SW480 (cell line): ENCODE measurements at places on chromosomes 7 and 10.

GRCh38 chr7:100373261-100373831 is at the start of gene PILRA:
PILRA (plus strand) TSS chr7:100373487; CDS start chr7:100373657, 170 bp downstream.
- no peak for DNase-seq

- DNase-seq = peak; percentile 7
Measured at GRCh38 chr10:17756557-17757217, 4.7 kb downstream of the TMEM236 start.

- DNase-seq = no peak
Measured at GRCh38 chr7:334618-335357, 44.8 kb downstream of the FOXL3 start.

DNA sequence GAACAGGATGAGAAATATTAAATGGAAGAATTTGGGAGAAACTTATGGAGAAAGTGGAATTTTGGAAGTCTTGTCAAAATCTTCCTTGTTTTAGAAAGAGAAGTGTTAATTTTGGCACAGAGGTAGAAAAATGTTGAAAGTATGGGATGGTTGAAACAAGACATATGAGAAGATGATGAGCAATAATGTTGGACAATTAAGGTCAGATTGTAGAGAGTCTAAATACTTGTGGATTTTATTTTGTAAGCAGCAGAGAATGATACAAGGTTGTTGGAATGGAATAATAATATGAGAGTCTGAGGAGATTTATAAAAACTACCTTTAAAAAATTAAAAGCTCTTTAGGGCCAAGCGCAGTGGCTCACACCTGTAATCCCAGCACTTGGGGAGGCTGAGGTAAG is 34.6 kb downstream of the PHTF2 start:
- no peak for DNase-seq

DNA sequence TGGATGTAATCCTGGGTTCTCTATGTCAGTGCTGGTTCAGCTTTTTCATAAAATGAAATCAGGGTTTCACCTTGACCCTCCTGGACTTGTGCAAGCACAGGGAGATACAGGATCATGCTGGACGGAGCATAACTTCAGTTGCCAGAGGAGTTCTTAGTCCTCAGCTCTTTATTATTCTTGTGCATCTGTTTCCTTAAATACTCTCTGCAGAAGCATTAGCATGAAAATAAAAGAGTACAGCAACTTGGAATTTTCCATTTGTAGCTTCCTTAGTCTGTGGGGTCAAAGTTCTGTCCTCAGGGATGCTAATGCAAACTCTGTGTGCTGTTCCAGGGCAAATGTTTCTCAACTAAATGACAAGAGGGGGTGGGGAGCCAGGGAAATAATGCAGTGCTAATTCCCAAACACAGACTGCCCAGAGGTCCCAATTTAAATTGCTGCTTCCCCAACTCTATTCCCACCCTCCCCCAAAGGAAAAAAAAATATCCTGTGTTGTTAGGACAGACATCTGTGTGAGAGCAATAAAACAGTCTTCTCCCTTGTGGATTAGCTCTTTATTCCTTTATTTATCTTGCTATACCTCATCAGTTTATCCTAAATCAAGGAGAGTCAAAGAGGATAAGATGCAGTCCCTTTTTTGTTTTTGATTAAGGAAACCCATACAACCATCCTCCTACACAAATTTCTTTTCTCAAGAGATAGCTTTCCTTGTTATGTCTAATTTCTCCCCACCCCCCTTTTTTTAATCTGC is 905.0 kb downstream of the LRMDA start:
- DNase-seq = no peak

DNA sequence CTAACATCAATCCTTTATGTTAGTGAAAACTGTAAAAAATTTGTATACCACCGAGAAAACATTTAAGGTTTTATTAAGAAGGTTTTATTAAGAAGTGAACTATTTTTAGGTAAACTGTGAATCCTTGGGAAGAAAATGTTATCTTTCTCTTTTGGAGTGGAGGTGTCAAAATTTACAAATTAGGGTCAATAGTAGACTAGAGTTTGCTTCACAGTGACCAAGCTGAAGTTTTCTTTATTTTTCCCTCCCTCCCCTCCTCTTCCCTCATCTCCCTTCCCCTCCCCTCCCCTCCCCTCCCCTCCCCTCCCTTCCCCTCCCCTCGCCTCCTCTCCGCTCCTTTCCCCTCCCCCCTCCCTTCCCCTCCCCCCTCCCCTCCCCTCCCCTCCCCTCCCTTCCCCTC is 168.8 kb downstream of the CNTNAP2 start:
- DNase-seq = no peak

DNA sequence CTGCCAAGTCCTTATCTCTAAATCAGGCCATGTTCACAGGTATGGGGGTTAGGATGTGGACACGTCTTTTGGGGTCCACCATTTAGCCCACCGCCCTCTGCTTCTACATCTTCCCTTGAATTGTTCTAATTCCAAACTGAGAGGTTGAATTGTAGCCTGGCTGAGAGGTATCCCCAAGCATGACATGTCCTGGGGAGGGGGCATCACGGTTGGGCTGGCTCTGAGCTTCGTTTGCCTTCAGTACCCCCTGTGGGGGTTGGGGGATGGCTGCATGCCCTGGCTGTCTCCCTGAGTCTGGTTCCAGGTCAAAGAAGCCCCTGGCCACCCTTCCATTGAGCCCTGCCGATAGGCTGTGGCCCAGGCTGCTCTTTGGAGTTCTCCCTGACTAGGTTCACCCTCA is 204.6 kb downstream of the GLRX3 start:
- no peak for DNase-seq

DNA sequence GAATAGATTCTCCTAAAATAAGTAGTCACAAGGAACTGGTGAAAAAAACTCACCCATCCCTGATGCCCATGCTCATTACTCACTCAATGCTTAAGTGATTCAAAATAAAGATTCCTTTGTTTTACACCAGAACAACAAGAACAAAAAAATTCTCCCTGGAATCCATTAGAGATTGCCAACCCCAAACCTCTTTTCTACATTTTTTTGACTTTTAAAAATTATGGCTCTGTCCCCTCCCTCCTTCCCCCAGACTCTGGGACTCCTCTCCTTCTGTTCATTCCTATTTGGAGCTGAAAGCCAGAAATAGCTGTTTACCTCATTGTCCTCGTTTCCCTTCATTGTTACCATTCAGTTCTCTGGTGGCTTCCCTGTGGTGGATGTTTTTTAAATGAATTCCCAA is 63.2 kb upstream of the FHIP2A start:
- DNase-seq = no peak

- DNase-seq = no peak
Measured at GRCh38 chr10:10780746-10781145, 236.9 kb upstream of the CELF2 start.

GRCh38 chr10:127996586-127996985 is 89.7 kb downstream of the PTPRE start:
- DNase-seq = no peak

- DNase-seq = peak; percentile 37
Measured at GRCh38 chr7:95886501-95887090, 114.2 kb downstream of the DYNC1I1 start.

DNA sequence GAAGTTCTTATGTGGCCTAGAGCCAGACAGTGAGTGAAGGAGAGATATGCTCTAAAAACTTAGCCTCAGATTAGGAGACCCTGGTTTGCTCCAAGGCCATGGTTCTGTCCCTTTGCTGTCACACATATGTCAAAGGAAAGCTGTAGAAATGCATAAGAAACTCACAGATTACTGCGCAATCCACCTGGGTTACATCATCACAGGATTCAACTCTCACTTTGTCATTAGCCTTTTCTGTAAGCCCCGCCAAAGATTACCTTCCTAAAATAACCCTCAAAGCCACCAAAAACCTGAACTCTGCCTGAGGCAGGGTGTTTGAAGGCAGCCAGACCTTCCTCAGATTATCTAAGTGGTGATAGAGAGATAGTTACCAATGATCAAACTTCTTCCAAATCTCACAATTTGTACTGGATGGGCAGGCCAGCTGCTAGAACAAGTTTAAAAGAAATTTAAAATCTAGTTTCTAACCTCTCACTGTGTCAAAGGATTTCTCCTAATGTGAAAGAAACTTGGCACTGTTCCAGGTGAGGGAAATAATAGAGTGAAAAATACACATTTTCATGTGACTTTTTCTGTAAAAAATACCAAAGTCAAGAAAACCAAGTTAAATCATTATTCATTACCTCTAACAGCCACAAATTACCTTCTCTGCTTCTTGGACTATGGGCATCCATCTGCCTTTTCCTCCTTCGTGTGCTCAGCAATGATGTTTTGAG is 567.2 kb downstream of the SUGCT start:
- DNase-seq = peak; percentile 61

DNA sequence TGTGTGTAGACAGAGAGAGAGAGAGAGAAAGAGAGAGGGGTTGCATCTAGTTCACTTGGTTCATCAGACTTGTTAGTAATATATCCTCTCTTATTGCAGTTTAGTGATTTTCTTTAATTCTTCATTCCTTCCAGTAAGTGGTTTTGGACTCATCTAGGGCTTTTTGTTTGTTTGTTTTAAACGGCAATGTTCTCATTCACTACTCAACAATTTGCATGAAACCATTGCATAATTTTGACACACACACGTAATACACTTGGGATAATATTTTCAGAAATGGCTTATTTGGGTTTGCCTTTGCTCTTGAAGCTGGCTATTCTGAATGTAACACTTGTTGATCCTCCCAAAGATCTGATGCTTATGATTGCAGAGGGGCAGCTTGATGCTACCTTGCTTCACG is 16.4 kb upstream of the ZNF32 start:
- no peak for DNase-seq

GRCh38 chr10:70684839-70685454 is 12.6 kb downstream of the ADAMTS14 start:
- no peak for DNase-seq

DNA sequence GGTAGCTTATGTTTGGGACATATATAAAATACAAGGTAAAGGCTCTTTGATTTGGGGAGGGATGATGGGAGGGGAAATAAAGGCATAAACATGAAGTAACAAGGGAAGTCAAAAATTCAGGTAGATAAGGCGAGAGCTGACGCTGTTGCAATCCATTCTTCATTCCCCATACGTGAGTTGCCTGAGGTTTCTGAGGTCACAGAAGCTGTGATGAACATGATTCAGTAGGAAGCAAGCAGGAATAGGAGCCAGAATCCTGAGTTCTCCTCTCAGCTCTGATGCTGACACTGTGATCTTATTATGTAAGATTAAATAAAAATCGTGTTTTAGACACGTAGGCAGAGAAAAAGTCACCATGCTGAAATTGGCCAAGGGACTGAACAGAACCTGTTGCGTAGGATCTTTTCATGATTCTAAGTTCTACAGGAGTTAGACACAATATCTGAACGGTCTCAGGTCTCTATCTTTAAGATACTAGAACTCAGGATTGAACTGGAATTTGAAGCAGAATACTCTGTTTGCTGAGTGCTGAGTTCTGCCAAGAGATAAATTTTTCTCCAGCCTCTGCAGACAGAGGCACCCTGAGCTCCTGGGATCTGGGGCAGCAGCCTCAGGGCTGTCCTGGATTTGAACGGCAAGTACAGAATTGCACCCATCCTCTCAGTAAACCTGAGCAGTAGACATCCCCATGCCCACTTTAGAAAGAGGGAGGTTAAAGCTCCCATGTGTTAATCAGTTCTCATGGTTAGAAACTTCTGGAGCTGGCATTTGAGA is 21.0 kb downstream of the KLF6 start:
- peak; percentile 76 for DNase-seq

DNA sequence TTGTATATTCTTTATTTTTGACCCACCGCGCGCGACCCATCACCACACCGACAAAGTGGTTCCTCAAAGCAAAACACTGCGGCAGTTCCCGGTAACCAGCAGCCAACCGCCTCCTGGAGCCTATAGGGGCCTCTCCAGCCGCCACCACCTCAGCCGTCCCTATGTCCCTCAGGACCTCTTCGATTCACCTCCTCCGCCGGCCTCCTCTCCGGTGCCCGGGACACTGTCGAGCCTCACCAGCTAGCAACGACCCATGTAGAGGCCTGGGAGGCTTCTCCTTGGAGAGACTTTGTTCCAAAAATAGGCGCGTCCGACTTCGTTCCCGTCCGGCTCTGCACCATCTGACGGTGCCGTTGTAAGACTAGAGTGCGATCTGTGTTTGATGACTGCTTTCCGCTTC is 158.8 kb downstream of the HGF start:
- no peak for DNase-seq

- DNase-seq = no peak
Measured at GRCh38 chr10:131202990-131203389, 108.5 kb downstream of the TCERG1L start.

DNA sequence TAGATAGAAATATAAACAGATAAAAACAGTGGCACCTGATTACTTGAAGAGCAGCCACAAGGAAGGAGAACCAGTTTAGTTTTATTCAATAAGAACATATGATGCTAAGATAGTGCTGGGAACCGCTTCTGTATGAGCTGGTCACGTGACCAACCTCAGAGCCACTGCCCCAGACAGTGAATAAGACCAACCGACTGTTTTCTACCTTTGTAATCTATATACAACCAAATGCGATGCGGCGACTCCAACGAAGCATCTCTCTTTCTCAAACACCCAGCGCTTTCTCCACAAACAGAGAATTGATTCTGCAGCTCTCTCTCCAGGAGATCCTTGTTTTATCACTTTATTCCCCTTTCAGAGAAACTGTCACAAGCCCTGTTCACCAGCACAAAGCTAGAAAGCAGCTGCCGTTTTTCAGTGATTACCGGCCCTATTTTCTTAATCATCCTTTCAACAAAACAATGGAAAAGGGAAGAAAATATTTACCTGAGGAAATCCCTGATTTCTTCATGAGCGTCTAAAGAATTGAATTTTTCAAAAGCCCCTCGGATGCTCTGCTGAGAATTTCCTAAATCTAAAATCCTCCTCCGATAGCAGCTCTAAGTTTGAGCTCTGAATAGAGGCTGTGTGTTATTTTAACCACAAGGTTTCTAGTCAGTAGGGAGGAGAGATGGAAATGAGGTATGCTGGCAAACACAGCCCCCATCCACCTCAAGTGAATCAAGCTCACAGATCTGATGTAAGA is 55.7 kb upstream of the JCAD start:
- no peak for DNase-seq

DNA sequence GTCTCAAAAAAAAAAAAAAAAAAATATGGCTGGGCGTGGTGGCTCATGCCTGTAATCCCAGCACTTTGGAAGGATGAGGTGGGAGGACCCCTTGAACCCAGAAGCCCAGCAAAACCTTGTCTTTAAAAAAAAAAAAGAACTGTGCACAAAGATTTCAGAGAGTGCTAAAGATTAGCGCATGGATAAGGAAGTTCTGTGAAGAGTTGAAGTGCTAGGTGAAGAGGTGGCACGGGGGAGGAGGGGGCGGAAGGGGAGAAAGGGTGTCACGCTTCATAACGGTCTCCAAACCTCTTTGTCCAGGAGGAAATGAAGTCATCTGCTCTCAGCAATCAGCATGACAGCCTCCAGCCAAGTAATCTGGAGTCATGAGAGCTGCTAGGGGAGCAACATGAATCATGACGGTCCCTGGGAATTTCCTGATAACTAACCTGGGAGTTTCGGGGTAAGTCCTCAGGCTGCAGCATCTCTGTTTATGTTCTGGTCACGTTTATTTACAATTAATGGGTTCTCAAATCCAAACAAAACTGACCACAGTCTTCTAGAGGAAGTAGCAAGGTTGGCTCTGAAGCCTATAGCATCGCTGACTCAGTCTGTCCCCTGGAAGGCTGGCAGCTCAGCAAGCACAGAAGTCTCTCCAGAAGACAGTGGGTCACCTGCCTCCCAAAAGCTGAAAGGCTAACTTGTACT is 1.9 kb upstream of the PLAU start:
- peak; percentile 54 for DNase-seq
